ENCODE measurements at places on chromosomes 7 and 10.

DNA sequence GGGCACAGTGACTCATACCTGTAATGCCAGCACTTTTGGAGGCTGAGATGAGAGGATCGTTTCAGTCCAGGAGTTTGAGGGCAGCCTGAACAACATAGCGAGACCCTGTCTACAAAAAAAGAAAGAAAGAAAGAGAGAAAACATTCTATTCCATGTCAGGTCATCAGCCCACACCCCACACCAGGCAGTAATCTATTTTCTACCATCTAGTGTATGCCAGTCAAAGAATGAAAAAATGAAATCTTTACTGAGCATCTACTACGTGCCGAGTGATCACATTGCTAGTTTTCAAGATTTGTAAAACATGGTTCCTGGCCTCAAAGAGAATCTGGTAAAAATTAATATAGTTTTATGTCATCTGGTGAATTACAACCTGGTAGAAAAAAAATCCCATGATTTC, 3.1 kb upstream of the EPHB4 start:
- no peak for DNase-seq

DNA sequence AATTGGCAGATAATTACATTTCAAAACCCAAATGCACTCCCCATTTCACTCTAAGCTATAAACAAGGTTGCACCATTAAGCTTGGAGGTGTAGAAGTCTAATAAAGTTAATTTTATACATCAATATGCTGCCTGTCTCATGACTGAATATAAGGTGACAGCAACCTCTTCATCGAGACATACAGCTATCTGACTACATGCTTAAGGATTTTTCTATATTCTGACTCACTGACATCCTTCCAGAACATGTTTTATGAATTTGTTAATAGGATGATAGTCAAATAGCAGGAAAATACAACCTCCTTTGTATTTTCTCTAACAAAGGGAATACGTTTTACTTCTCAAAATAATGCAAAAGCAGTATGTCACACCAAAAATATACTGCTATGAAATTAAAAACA, 76.6 kb downstream of the NRBF2 start:
- no peak for DNase-seq

- no peak for DNase-seq
Measured at GRCh38 chr7:36945612-36946400, 221.5 kb upstream of the AOAH start.

- no peak for DNase-seq
Measured at GRCh38 chr7:55308186-55308929, 56.8 kb upstream of the LANCL2 start.

DNA sequence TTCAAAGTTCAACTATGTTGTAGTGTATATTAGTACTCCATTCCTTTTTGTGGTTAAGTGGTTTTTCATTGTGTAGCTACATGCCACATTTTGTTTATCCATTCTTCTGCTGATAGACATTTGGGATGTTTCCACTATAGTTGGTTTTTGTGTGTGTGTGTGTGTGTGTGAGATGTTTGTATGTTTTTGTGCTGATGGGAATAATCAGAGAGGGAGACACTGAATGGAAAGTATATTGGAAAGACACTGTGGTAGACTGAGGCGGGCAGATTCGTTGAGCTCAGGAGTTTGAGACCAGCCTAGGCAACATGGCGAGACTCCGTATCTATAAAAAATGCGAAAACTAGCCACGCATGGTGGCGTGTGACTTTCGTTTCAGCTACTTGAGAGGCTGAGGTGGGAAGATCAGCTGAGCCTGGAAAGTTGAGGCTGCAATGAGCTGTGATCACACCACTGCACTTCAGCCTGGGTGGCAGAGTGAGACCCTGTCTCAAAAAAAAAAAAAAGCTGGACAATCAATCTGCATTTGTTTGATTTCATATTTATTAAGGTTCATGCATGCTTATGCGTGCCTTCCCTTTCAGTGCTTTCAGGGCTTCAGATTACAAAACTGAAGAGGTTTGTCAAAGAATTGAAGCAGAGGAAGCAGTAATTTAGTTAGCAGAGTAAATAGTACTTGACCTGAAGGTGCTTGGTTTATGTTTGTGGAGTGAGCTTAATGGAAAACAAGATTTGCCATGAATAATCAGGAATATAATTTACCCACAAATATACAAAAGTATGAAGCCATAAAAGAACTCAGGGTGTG, 14.7 kb downstream of the SEC24C start:
- no peak for DNase-seq

- no peak for DNase-seq
Measured at GRCh38 chr7:151684408-151685175, 164.9 kb upstream of the RHEB start.

GRCh38 chr10:79321494-79321882, 25.8 kb upstream of the PPIF start:
- no peak for DNase-seq

DNA sequence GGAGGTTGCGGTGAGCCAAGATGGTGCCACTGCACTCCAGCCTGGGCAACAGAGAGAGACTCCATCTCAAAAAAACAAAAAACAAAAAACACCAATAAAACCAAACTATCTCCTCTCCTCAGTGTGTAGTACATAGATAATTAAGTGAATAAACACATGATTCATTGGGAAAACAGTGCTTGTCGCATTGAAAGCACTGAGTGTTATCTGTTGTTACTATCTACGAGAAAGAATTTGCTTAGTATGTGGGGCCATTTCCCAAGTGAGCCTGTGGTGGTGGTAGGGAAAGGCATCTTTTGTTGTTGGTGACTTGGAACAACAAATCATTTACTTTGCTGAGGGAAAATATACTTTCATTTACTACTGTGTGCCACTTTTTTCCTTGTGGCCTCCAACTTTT, 42.6 kb downstream of the RSBN1L start:
- DNase-seq, result no peak

- DNase-seq, result no peak
Measured at GRCh38 chr7:112122144-112122543, 84.1 kb downstream of the DOCK4 start.
